Naive thymus-derived CD4-positive, alpha-beta T cell (primary cell): ENCODE measurements at places on chromosomes 2 and 18. TPM values are rescaled to one million over a fixed set of nuclear protein-coding genes. Genes with fewer than 3 reads are reported as not detected.

DNA sequence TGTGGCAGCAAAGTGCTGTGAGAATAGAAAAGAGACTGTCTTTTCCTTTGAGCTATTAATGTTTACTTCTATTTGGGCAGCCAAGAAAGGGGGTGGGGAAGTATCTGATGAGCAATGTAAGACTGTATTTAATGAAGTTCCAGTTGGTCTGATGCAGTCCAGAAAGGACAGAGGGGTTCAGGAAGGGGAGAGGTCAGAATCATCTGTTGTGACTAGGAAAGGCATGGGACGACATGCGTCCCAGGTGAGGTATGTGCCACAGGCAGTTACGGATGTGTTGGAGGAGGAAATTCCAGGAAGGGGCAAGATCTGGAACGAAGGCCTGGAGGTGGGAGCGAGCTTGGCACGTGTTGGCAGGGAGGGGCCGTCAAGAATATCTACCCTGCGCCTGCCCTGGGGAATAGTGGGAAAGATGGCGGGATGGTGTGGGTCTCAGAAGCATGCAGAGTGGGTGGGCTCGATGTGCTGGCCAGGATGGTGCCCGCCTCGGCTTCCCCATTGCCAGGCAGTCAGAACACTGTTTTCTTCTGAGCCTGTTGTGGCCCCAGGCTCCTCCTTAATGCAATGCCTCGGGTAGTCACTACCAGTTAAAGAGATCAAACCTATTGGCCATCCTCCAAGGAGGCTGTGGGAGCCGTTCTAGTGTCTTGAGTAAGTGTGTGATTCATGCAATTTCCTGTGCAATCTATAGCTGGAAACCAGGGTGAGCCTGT lies 57.8 kb upstream of the TXNDC2 start:
- DNase-seq: no peak

DNA sequence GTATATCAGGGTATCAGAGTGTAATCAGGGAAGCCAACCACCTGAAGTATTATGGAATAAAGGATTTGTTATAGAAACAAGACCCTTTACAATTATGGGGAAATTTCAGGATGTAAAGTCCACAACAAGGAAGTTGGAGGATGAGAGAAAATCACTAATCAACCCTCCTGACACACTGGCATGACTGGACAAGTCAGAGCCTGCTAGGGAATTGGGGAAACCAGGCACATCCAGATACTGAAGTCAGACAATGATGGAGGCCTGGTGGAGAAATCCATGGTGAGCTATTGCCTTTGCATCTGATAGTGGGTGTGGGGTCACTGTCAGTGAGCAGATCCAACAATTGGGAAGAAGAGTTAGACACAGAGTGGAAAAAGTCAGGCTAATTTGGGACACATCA lies 158.8 kb upstream of the FBXO11 start:
- no peak for DNase-seq

DNA sequence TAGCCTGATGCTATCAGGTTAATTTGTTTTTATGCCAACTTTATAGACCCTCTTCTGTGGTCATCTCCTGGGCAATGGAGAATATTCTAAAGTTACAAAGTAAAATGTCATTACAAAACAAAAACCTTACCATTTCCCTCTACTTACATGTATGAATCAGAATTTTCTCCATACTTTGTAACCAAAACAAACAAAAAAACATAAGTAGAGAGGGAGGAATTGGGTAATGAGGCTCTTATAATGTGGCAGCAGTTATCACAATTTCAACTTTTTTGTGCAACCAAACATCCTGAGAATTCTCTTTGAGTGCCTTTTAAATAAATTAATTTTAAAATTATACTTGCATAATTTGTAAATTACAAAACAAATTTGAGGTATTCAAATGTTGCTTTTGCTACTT lies 332.8 kb downstream of the TXNL1 start:
- no peak for DNase-seq

DNA sequence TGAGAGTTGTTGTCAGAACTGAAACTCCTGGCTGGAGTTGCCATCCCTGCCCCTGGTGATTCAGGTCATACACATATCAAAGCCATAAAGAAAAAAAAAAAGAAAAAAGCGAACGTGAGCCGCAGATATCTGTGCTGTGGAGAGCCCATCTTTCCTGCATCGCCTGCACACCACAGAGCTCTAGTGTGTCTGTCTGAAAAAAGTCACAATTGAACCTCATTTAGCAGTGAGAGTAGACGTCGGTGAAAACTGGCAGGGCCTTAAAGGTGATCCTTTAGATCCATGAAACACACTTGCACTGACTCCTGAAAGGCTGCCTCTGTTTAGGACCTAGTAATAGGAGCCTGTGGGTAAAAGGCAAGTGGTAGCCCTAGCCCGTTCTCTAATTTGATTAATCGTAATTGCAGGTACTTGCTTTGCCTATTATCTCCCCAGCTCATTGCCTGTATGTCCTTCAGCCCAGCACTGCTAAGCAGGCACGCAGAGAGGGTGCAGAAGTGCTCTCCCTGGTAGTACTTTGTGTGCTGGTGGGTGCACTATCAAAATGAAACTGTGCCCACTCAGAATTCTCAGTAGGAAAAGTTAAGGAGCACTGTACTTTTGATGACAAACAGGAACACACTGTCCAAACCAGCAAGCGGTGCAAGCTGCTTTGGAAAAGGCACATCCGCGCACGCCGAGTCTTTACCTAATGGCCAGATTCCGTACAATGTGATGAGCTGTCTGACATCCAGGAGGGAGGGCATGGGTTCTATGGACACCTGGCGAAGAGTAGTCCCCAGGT lies 103.5 kb upstream of the ASB18 start:
- no peak for DNase-seq

DNA sequence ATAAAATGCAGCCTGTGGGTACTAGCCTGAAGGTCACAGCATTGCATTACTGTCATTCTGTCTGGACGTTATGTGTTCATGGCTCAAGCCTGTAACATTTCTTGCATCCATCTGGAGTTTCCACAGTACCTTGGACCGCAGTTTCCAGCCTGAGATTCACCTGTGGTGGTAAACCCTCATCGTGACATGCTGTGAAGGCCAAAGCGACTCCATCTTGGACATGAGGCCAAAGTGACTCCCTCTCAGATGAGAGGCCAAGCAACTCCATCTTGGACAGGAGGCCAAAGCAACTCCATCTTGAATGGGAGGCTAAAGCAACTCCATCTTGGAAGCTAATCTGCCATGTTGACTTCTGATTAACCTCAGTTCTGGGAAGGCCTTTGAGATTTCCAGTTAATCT lies 257.7 kb upstream of the MYT1L start:
- DNase-seq: no peak

GRCh38 chr2:38200598-38200997 lies 124.6 kb upstream of the CYP1B1 start:
- DNase-seq: no peak

The CHRNG gene
- not detected for total RNA-seq
